ENCODE measurements at places on chromosomes 2 and 18.
A peak's percentile ranks its signal among the peaks of the same experiment; 100 is the strongest.

DNA sequence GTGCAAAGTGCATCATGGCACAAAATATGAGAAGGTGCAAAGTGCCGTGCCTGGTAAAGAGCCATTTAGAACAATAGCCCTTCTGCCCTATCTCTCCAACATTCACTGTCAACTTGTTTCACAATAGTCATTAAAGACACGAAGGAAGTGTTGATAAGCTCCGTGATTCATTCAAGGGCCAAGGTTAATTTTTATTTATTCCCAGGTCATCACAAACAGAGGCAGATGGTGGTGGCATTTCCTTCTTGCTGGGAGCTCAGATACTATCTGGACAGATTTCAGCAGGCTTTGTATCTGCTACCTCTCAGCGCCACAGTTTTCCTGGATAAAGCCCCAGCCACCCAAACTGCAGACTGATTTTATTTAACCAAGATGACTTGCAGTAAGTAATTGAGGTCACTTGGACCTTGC is 309.3 kb downstream of the ZNF521 start:
- H3K4me1 ChIP-seq, result no peaks in the 10 kb centered on the region
- no peak for DNase-seq
- no peak overlapping the region for H3K4me3 ChIP-seq
- H3K27me3 ChIP-seq, result no peaks in the 10 kb centered on the region

DNA sequence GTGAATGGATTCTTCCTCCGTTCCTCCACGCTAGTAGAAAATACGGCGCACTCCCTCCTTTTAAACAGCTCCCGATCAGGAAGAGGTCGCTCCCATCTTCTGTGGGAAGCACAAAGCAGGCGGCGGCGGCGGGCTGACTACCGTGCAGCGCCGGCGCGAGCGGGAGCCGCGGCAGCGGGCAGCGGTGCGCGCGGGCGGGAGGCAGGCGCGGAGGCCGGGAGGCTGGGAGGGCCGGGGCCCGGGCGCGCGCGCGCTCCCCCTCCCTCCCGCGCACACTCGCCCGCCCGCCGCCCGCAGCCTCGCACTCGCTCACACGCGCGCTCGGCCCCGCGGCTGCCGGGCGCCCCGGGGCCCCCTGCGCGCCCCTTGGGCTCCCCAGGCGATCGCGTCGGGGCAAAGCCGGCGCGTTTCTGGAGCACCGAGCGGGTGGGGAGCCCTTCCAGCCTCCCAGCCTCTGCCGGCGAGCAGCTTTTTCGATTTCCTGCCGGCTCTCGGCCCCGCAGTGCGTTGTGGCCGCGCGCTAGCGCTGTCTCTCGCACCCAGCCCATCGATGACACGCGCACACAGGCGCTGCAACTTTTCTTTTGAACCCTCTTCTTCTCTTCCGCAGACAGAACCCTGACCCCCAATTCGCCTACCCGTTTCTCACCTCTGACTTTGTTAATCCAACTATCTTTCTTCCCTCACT is at the start of gene SLC8A1:
Gene SLC8A1 (minus strand): TSS at position 173 of the 688 bp plus-strand sequence.
- H3K27ac ChIP-seq, result peak within 1 kb of the TSS; percentile 81
- H3K4me1 ChIP-seq, result peaks cover 25% of the 10 kb centered on the region
- DNase-seq, result peak; percentile 67
- peak within 1 kb of the TSS; percentile 65 for H3K4me3 ChIP-seq

DNA sequence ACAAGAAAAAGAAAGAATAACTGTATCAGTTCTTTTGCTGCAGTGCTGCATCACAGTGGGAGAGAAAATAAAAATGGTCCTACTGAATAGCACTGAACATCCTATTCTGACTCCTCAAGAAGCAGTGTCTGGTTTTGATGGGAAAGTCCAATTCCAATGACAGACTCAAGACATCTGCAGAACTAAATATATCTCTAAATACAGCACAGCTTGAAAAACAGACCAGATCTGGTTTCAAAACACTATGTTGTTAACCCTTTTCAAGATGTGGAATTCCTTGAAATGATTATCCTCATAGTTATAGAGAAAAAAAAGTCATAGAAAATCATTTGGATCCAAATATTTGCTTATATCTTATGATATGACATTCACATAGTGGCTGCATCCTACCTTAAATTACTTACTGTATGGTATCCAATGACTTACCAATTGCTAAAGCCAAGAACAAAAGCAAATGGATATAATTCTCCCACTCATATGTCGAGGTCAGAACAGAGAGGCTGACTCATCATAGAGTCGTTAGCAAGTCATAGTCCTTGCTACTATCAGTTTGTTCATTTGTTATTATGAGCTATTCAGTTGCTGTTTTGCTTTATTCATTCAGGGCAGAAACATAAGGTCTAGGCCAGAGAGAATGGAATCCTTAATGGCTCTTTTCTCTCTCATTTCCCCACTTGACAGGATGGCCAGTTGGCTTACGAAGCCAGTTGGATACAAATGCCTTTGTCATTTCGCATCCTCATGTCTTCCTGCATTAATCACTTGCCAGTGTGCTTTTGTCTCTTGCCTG is 62.5 kb upstream of the ACVR2A start:
- H3K27me3 ChIP-seq, result no peaks in the 10 kb centered on the region
- H3K27ac ChIP-seq, result no peak overlapping the region
- no peak overlapping the region for H3K4me3 ChIP-seq
- H3K4me1 ChIP-seq, result no peaks in the 10 kb centered on the region
- DNase-seq, result no peak
- no peaks in the 10 kb centered on the region for H3K36me3 ChIP-seq

GRCh38 chr2:26480566-26481423 is 2.9 kb upstream of the OTOF start:
- no peak for DNase-seq
- H3K4me1 ChIP-seq, result no peaks in the 10 kb centered on the region
- no peaks in the 10 kb centered on the region for H3K27me3 ChIP-seq
- no peak overlapping the region for H3K27ac ChIP-seq
- no peaks in the 10 kb centered on the region for H3K36me3 ChIP-seq
- no peak overlapping the region for H3K4me3 ChIP-seq

Measured in tibial artery (tissue), 4 donors.